Inflammatory macrophage treated with lipopolysaccharide for 4 hours (primary cell): ENCODE measurements at places on chromosomes 13 and 19.

GRCh38 chr13:90287521-90287920 is 1060.0 kb upstream of the MIR17HG start:
- no peak for DNase-seq

GRCh38 chr13:27975564-27976361 is 6.6 kb upstream of the CDX2 start:
- no peak for DNase-seq

GRCh38 chr19:11337080-11337479 is 2.4 kb downstream of the RAB3D start:
- peak; percentile 16 for DNase-seq

DNA sequence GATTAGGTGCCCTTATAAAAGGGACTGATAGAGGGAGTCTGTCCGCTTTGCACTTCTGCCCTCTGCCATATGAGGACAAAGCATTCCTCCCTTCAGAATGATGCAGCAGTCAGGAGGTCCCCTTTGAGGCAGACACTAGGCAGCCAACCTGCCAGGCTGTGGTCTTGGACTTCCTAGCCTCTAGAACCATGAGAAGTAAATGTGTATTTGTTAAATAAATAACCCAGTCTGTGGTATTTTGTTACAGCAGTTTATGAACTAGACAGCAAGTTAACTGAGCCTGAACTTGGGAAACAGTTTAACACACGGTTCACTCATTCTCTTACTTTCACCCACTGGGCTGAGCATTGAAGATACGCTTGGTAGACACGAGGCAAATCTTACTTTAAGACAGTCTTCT is 313.2 kb downstream of the UQCRFS1 start:
- DNase-seq, result no peak

DNA sequence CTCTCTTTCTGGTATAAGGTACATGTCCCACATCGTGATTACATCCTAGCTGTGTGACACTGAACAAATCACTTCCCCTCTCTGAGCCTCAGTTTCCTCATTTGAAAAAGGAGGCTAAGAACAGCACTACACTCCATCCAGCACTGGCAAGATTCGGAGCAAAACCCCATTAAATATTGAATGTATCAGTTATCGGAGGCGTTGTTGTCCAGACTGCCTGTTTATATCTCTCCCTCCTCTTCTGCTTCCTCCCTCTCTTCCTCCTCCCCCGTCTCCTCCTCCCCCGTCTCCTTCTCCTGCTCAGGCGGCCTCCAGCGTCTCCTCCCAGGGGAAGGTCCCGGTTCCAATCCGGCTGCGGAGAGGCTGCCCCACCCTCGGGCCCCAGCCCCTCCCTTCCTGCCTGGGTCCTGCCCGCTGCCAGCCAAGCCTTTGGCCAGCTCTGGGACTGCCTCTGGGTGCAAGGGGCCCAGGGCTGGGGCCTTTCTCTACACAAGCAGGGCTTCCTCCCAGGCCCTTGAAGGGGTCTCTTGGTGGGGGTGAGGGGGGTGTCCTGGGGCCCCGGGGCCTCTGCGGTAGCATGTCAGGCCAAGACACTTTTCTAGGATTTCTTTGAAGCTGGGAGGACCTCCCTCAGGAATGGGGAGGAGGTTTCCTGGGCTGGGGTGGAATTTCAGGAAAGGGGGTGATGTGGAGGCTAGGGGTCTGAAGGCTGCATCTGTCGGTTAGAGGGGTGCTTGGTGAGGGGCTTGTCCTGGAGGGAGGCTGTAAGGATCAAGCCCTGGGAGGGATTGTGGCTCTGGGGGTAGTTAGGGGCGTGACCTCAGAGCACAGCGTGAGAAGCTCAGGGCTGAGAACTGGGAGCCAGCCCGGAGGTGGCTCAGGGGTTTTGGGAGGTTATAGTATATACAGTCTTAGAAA is 1.9 kb downstream of the RRAS start:
- peak; percentile 71 for DNase-seq

- peak; percentile 81 for DNase-seq
Observed at GRCh38 chr13:97387485-97387839, 46.5 kb upstream of the RAP2A start.

- DNase-seq, result no peak
Observed at GRCh38 chr13:57630661-57631595, 616 bp upstream of the PCDH17 start.

DNA sequence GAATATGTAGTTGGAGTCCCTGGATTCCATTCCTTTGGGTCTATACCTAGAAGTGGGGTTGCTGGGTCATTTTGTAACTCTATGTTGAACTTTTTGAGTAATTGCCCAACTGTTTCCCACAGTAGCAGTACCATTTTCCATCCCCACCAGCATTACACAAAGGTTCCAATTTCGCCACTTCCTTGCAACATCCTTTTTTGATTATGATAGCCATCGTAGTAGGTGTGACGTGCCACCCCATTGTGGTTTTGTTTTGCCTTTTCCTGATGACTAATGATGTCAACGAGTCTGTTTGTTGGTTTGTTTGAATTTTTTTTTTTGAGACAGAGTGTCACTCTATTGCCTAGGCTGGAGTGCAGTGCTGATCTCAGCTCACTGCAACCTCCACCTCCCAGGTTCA is 3.3 kb upstream of the PEX11G start:
- DNase-seq, result peak; percentile 99

- no peak for DNase-seq
Observed at GRCh38 chr19:29442910-29443309, 82.9 kb upstream of the VSTM2B start.

DNA sequence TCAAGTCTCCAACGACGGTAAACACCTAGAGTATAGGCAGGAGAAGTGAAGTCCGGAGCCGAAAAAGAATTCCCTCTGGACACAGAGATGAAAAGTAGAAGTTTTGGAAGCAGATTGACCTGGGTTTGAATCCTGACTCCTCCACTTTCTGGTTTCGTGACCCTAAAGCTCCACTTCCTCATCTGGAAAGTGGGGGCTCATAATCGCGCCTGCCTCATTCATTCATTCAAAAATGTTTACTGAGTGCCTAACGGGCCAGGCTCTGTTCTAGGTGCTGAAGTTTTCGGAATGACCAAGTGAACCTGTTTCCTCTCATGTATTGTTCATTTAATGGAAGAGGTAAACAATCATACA is 7.1 kb upstream of the EML2 start:
- no peak for DNase-seq

DNA sequence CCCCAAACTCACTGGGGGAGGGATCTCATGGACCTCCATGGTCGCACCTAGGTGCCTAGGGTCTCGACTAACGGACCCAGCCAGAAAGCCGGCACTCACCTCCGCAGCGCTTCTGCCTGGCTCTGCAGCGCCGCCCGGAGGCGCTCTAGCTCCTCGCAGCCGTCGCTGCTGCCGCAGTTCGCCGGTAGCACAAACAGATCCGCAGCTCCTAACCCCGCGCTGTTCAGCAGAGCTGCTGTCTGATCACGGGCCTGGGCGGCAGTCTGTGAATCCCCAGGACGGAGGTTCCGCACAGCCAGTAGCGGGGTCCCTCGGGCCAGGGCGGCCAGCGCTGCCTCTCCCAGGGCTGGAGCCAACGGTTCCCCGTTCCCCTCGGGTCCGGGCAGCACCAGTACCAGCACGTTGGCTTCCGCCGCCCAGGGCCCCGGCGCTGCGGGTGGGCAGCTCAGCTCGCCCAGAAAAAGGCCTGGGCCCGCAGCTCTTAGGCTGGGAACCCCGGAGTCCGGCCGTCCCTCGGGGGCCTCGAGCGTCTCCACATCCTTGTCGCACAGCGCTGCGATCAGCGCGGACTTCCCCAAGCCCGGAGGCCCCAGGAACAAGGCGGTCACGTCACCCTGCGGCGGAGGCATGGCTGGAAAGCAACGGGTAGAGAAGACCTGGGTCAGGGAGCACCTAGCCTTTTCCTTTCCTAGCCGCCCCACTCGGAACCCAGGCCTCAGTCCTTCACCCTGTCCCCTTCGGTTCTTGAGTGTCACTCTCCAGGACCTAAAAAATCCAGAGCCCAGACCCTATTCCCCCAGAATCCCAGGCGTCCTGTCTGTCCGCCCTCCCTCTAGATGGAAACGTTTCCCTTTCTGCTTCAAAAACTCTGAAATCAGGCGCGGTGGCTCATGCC is 977 bp downstream of the IRGQ start:
- peak; percentile 80 for DNase-seq

- peak; percentile 78 for DNase-seq
Observed at GRCh38 chr19:511101-511851, 4.0 kb downstream of the TPGS1 start.

DNA sequence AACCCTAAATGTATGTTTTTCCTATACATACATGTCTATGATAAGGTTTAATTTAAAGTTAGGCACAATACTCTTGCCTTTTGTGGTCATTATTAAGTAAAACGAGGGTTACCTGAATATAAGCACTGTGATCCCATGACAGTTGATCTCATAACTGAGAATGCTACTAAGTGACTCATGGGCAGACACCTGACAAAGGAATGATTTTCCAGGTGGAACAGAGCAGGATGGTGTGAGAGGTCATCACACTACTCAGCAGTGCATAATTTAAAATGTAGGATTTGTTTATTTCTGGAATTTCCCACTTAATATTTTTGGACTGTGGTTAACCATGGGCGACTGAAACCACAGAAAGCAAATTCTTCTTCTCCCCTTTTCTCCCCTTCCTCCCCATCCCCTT is 178.9 kb downstream of the UGGT2 start:
- DNase-seq, result no peak

- no peak for DNase-seq
Observed at GRCh38 chr19:12828494-12828893, 5.9 kb downstream of the RTBDN start.

DNA sequence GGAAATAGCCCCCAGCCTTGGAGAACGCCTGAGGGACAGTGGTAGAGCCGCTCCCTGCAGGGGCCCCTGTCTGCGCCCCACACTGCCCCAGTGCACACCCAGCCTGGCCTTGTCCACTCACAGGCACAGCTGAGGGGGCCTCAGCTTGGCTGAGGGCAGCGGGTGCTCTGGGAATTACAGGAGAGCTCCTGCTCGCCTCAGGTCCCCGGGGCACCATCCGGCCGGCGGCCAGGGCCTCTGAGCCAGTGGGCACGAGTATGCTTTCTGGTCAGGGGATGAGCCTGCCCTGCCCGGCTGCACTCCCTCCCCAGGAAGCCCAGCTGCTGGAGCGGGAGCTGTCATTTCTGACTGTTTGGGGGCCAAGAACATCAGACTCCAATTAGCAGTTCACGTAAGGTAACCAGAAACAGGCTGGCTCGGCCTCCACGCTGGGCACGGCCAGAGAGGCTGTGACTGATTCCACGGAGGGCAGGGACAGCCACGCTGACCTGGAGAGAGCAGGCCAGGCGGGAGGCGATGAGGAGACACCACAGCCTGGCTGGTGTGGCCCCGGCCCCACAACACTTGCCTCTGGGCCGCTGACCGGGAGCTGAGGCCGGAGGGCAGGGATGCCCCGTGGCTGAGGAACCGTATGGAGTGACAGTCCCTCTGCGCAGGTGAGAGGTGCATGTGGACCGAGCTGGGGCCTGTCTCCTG is 15.4 kb downstream of the CEBPG start:
- no peak for DNase-seq

- no peak for DNase-seq
Observed at GRCh38 chr13:21048901-21049698, 12.3 kb downstream of the LATS2 start.

DNA sequence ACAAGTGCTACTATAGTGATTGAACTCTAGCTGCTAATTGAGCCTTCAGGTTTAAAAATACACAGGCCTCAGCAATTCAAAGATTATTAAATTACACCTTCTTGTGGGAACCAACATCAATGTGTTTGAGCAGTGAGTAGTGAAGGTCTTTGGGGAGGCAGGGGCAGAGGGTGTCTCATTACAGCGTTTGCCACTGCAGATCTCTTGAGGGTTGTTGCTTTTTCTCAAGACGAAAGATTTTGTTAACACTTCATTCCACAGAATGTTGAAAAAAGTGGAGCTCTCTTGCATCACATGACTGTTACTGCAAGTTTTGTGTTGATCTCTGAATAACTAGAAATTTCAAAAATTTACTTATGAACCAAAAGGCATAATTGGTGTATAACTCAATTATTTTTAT is 253.6 kb downstream of the ATP8A2 start:
- DNase-seq, result no peak

GRCh38 chr13:25910991-25911419 is 140.8 kb downstream of the SHISA2 start:
- no peak for DNase-seq

DNA sequence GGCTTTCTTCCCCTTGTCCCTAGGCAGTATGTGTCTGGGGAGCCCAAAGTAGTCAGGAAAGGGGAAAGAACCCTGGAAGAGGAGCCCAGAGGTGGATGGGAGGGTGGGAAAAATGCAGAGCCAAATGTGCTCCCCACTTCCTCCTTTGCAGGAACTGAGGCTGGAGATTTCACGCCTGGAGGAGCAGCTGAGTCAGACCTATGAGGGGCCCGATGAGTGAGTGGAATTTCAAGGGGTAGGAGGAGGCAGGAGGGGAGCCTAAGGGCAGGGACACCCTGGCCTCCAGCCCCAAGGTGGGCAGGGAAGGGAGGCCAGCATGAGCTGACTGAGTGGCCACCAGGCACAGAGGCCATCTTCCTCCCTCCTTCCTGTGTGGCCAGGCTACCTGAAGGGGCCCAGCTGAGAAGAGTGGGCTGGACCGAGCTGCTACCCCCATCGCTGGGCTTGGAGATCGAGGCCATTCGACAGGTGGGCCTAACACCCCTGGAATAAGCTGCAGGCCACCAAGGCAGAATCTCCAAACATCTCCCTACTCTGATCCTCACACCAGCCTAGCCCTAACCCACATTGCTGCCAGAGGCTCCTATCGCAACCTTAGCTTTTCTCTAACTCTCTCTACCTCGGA is 14.3 kb downstream of the PTH2 start:
- peak; percentile 40 for DNase-seq

- no peak for DNase-seq
Observed at GRCh38 chr19:31351056-31351854, 2.0 kb upstream of the TSHZ3 start.

DNA sequence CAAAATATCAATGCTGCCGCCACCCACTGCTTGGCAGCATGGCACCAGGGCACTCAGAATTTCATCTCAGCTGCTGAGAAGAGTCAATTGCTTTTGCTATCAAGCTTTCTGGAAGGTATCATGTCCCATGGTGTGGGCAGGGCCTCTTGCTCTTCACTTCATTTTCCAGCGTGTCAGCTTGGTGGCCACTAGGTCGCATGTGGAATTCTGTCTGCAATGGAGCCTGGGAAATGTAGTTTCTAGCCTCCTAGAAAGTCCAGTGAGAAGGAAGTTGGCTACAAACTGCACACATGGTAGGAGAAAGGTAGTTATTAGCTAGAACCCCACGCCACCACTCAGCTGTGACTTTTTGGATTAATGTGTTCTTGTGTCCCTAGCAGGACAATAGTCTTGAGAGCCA is 105.3 kb downstream of the MYO16 start:
- DNase-seq, result no peak

DNA sequence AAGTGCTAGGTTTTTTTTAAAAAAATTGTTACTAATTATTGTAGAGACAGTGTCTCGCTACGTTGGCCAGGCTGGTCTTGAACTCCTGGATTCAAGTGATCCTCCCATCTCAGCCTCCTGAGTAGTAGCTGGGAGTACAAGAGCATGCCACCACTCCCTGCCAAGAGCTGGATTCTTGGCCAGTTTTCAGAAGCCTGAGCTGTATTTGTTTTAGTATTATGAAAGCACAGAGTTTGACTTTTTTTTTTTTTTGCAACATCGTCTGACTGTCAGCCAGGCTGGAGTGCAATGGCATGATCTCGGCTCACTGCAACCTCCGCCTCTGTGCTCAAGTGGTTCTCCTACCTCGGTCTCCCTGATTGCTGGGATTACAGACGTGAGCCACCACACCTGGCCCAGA is 7.0 kb downstream of the ARMC6 start:
- DNase-seq, result peak; percentile 28
